ENCODE measurements at places on chromosomes 16 and 17.

- DNase-seq = no peak
These were observed 10.7 kb upstream of the SNN start for GRCh38 chr16:11657556-11657955.

- DNase-seq = no peak
These were observed 9.7 kb downstream of the NEUROD2 start for GRCh38 chr17:39598047-39598481.

- peak; percentile 26 for DNase-seq
These were observed 15.1 kb downstream of the FAM117A start for GRCh38 chr17:49748791-49749190.

GRCh38 chr16:8866118-8866883, 2.5 kb downstream of the CARHSP1 start:
- DNase-seq = no peak

DNA sequence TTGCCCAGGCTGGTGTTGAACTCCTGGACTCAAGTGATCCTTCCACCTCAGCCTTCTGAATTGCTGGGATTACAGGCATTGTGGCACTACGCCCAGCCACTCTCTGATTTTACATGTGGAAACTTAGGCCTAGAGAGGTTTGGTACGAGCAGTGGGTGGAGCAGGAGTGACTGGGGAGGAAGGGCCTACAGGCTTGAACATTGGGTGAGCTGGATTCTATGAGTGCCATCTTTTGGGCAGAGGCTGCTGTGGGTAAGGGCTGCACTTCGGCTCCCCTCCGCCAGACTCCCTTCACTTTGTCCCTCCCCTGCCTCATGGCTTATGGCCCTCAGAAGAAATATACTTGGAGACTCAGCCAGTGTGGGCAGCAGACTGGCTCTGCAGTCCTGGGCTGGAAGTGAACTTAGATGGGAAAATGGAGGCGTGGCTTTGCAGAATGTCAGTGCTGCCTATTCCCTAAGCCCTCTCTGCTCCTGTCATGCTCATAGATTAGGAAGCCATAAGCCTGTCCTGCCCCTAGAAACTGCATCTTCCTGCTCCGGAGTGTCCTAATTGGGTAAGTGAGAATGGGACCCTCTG, 9.5 kb upstream of the MRC2 start:
- DNase-seq = no peak

GRCh38 chr16:14566599-14566998, 63.5 kb downstream of the PARN start:
- no peak for DNase-seq

DNA sequence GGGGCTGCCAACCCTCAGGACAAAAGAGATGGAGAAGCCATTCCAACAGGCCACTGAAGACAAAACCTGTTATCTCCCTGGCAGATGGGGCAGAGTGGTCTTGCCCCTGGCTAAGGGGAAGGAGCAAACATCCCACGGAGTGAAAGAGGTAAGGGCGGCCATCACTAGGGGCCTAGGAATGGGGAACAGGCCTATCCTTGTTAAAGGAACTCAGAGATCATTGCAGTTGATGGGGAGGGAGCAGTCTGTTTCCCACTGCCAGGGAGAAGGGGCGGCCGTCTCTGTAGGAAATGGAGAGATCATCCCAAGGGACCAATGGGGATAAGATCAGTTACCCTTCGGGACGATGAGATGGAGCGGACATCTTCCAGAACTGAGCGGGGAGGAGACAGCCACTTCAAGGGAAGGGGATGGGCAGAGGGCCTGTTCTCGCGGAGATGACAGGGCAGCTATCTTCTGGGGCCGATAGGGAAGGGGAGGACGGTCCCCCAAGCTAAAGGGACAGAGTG, 581 bp upstream of the TMEM208 start:
- DNase-seq = no peak

DNA sequence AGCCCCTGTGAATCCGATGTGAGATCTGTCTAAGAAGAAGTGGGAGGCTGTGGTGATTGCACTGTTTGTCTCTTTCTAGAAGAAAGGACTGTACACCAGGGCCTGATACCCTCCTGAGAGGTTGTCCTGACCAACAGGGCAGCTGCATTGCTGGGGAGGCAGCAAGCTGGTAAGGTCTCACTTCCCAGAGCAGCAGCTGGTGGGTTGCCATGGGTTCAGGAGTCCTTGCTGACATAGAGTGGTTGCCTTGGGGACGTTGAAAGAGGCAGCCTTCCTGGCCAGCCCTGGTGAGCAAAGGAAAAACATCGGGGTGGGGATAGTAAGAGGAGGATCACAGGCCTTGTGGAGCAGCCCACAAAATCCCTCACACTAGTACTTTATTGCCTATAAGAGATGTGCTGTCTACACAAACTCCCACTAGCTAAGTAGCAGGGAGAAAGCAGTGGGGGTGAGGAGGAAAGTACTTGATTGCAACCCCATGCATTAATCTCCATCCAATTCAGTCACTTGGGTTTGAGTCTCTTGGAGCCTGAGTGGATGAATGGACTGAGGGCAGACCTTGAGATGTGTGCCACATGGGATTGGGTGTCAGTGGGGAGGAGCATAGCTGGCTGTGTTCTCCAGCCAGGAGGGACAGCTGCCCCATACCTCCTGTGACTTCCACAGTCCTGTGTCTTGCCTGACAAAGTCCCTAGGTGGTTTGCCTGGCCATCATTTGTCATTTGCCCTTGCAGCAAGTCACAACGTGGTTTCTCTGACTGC, 143.8 kb upstream of the RPL38 start:
- DNase-seq = no peak

GRCh38 chr17:51590071-51590656, 329.8 kb downstream of the UTP18 start:
- no peak for DNase-seq

DNA sequence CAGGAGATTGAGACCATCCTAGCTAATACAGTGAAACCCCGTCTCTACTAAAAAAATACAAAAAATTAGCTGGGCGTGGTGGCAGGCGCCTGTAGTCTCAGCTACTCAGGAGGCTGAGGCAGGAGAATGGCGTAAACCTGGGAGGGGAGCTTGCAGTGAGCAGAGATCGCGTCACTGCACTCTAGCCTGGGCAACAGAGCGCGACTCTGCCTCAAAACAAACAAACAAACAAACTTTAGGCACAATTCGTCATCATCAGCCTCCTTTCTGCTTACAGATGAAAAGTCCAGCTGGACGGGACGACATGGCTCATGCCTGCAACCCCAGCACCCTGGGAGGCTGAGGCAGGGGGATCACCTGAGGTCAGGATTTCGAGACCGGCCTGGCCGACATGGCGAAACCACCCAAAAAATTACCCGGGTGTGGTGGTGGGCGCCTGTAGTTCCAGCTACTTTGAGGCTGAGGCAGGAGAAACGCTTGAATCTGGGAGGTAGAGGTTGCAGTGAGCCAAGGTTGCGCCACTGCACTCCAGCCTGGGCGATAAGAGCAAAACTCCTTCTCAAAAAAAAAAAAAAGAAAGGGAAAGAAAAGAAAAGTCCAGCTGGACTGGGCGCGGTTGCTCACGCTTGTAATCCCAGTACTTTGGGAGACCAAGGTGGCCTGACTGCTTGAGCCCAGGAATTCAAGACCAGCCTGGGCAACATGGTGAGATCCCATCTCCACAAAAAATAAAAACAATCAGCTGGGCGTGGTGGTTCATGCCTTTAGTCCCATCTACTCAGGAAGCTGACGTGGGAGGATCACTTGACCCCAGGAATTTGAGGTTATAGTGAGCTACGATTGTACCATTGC, 1.5 kb upstream of the SPIRE2 start:
- no peak for DNase-seq

GRCh38 chr17:34703533-34703932, 124.2 kb downstream of the TMEM132E start:
- no peak for DNase-seq

GRCh38 chr16:10987361-10988163, 43.2 kb downstream of the CLEC16A start:
- no peak for DNase-seq

DNA sequence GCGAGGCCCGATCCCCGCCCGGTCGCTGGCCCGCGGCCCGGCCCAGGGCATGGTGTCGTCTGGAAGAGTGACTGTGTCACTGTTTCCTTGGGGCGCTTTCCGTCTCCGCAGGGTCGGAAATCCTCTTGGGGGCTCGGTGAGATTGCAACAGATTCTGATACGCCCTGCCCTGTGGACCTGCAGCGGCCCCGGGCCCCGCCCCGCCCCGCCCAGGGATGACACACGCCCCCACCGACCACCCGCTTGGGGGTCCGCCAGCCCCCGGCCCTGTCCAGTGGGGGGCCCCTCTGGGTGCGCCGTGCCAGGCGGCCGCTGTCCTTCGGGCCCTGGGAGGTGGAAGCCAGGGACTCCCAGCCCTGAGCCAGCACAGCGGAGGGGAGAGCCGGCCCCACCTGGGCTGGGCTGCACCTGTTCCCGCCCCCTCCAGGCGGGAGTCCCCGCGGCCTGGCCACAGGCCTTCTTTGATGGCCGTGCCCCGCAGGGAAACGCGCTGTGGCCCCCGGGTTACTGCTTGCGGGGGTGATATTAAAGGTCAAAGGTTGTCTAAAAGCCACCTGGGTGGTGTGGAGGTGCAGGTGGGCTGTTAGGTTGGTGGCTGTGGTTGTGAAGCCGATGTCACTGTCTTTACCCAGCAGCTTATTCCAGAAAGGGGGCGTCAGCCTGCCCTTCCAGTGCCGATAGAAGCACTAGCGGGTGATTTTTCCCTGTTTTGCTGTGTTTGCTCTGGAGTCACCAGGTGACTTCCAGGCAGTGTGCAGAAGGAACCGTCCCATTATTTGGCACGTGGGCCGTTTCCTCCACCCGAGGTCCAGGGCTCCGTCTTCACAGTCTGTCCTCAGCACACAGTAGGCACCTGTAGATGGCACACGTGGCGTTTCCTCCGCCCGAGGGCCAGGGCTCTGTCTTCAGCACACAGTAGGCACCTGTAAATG, 752 bp downstream of the TBC1D24 start:
- DNase-seq = peak; percentile 21

DNA sequence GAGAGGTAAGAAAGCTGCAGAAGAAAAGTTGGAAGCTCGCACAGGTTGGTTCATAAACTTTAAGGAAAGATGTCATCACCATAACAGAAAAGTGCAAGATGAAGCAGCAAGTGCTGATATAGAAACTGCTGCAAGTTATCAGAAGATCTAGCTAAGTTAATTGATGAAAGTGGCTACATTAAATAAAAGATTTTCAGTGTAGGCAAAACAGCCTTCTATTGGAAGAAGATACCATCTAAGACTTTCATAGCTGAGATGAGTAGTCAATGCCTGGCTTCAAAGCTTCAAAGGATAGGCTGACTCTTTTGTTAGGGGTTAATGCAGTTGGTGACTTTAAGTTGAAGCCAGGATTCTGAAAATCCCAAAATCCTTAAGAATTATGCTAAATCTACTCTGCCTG, 24.0 kb downstream of the CYLD start:
- DNase-seq = no peak

DNA sequence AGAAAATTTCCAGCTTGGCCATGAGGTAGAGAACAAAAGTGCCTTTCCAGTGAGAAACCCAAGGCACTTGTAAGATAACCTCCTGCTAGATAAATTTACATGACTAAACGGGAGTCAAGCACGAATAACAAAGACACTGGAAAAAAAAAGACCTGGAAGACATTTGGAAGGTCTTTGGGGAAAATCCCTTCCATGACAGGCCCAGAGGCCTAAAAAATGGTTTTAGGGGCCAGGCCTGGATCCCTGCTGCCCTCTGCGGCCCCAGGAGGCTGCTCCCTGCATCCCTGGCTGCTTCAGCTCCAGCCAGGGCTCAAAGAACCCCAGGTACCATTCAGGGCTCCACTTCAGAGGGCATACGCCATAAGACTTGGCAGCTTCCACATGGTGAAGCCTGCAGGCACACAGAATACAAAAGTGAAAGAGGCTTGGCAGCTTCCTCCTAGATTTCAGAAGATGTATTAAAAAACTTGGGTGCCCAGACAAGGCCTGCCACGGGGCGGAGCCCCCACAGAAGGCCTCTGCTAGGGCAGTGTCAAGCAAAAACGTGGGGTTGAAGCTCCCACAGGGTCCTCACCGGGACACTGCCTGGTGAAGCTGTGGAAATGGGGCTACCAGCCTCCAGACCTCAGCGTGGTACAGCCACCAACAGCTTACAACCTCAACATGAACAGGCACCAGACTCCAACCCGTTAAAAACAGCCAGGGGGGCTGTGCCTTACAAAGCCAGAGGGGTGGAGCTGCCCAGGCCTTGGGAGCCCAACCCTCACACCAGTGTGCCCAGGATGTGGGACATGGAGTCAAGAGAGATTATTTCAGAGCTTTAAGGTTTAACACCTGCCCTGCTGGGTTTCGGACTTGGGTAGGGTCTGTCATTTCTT, 77.1 kb downstream of the SDK2 start:
- DNase-seq = no peak

GRCh38 chr16:79601931-79602627, 1.5 kb upstream of the MAF start:
- peak; percentile 68 for DNase-seq

- DNase-seq = no peak
These were observed 9.6 kb upstream of the GP2 start for GRCh38 chr16:20336955-20337354.

DNA sequence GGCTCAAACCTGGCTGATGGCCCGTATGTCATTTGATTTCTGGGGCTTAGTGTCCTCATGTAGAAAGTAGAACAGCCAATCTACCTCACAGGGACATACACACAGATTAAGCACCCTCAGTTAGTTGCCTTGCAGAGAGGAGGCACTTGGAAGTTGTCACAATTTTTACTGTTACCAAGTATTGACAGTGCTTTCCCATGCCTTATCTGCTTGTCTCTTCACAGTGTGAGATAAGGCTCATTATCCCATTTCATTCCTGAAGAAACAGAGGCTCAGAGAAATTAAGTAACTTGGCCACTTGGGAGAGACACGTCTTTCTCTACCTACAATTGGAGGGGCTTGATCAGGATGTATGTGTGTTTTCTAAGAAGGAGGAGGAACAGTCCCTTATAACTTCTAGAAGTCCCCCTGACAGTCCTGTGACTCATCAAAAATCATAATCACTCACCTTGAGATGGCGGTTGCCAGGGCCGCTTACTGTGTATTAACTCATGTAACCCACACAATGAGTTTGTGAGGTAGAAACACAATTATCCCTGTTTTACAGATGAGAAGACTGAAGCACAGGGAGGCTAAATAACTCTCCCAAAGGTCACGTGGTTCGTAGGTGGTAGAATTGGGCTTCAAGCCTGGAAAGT, 56.9 kb upstream of the LHX1 start:
- no peak for DNase-seq

Measured in stimulated activated CD4-positive, alpha-beta T cell treated with anti-CD3 and anti-CD28 coated beads, Interleukin-1b, Interleukin-23, amount 100 ng/mL, for 1 hour (primary cell).